SK-N-DZ (cell line): ENCODE measurements at places on chromosomes 4 and X.

GRCh38 chr4:143351149-143351691 lies 14.5 kb downstream of the GAB1 start:
- DNase-seq, result no peak

- DNase-seq, result no peak
Observed at GRCh38 chrX:40074080-40074958, 23.4 kb downstream of the BCOR start.

- DNase-seq, result no peak
Observed at GRCh38 chrX:39725928-39726619, 371.7 kb downstream of the BCOR start.

DNA sequence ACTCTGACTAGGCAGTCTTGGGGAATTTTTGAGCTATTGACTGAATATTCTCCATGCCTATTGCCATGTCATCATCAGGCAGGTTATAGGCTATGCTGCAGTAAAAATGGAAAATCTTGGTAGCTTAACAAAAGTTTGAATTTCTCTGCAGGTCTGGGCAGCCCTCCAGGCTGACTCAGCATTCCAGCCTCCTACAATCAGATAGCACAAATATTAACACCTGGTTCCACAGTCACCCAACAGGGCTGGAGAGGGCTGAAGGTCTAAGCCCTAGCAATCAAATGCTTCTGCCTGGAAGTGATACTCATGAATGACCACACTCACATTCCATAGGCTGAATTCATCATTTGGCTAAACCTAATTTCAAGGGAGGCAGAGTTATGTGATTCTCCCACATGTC lies 9.6 kb upstream of the PPP3CA start:
- DNase-seq, result no peak

GRCh38 chr4:143253166-143253565 lies 68.4 kb downstream of the USP38 start:
- no peak for DNase-seq

- no peak for DNase-seq
Observed at GRCh38 chr4:6884341-6884870, 25.2 kb upstream of the TBC1D14 start.

GRCh38 chrX:108735679-108736508 lies 469 bp downstream of the IRS4 start:
- DNase-seq, result no peak

- DNase-seq, result no peak
Observed at GRCh38 chr4:188958346-188958745, 819.1 kb downstream of the TRIML1 start.

- DNase-seq, result no peak
Observed at GRCh38 chrX:130264573-130264972, 4.1 kb downstream of the ZNF280C start.

GRCh38 chr4:41512596-41512995 lies 25.4 kb upstream of the LIMCH1 start:
- DNase-seq, result no peak

GRCh38 chr4:121140716-121141460 lies 23.2 kb downstream of the TNIP3 start:
- DNase-seq, result no peak

GRCh38 chr4:56871371-56871866 lies 36.3 kb upstream of the REST start:
- peak; percentile 24 for DNase-seq

- DNase-seq, result no peak
Observed at GRCh38 chrX:108590496-108590895, 145.9 kb downstream of the IRS4 start.

DNA sequence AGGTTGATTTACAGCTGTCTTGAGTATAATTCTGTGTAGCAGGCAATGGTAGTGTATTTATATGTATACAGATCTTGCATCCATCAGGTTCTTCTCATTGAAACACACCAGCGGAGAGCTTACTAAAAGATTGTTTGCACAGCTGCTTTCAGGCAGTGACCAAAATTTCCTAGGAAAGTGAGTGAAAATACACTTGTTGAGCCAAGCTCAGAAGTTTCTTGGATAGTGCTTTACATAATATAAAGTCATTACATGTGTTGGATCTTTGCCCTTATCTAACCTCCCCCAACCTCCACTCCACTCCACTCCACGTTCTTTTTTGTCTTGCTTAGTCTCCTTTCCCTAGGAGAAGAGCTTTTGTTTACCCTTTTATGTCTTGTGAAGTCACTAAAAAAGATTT lies 34.1 kb downstream of the CNKSR2 start:
- no peak for DNase-seq

DNA sequence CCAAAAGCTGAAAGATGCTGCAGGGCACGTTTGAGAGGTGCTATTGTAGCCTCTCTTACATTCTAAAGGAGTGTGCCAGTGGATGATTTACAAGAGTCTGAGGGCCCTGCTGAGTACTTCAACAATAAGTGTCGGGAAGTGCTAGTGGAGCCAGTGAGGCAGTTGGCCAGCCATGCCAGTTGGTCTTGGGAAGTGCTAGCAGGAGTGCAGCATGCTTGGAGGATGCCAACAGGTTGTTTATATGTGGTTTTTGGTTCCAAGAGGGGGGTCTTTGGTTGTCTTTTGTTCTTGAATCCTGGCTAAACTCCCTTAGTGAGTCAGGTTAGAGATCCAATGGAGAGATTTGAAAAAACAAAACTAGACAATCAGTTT lies 335.3 kb downstream of the PABPC4L start:
- DNase-seq, result no peak

DNA sequence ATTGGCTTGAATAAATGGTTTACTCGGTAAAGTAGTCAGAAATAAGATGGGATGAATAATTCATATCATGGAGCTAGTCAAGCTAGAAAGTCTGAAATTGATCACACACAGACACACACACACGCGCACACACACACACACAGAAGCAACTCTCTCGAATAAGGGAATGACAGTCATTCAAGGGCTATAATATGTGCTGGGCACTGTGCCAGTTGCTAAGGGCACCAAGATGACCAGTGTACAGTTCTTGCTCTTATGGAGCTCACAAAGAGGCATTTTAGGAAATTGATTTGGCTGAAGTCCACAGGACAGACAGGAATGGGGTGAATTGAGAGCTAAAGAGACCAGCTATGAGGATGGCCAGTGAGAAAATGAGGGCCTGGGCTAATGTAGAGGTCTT lies 34.2 kb upstream of the SH3D19 start:
- no peak for DNase-seq

GRCh38 chr4:70488748-70489147 lies 16.8 kb downstream of the MUC7 start:
- no peak for DNase-seq

GRCh38 chr4:72591547-72592454 lies 22.8 kb upstream of the ADAMTS3 start:
- DNase-seq, result peak; percentile 68

DNA sequence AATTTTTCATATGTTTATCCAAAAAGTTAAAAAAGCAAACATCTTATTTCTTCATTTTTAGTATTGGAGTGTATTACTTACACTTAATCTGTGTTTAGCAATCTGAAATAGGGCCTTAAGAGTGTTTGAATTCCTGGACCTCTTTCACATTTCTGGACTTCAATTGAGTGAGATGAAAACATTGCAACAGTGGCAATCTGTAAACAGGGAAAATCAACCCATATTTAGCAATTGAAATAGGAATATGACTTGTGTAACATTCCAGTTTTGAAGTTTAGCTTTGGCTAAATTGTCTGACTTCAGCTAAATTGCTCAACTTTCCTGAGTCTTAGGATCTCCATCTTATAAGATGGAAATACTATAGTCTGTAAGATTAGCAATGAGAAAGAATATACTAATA lies 34.6 kb upstream of the FHL1 start:
- DNase-seq, result no peak

DNA sequence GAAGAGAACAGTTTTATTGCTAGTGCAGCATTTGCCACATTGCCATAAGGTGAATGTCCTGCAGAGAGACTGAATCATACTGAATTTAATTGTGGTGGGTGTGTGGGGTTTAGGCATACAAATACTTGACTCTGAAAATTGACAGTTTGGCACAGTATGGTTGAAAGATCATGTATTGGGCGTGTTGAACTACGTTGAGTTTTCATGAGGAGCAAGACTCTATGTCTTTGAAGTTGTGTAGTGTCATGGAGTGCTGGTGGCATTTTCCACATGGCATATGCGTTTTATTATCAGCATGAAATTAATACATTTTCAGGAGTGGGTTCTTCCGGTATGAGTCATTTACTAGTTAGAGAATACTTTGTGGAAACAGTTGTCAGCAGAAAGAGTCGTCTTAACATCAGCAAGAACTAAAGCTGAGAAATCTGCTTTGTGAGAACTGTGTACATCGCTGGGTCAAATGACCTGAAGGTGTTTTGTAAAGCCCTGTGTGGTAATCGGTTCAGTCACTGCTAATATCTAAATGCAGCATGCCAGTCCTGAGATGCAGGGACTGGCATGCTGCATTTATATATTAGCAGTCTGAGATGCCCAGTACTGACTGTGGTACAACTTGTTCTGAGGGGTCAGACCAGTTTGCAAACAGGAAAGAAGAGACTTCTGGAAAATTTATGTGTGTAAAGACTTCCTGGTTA lies 50.3 kb downstream of the ARHGAP10 start:
- DNase-seq, result no peak

DNA sequence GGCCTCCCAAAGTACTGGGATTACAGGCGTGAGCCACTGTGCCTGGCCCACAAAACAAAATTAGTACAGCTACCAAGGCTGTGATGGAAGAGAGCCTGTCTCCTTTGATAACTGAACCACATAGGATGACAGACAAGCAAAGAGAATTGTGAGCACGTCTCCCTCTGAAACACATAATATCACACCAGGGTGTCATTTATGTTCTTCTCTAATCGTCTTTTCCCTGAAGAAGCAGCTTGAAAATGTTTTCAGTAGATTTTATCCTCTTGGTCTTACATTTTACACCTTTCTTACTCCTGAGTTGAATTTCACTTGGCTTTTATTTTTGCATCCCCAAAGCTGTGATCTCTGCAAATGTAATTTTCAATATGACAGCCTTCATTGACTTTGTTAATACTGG lies 67.8 kb downstream of the TENM3 start:
- no peak for DNase-seq

- no peak for DNase-seq
Observed at GRCh38 chrX:152824841-152825374, 5.6 kb downstream of the CETN2 start.

DNA sequence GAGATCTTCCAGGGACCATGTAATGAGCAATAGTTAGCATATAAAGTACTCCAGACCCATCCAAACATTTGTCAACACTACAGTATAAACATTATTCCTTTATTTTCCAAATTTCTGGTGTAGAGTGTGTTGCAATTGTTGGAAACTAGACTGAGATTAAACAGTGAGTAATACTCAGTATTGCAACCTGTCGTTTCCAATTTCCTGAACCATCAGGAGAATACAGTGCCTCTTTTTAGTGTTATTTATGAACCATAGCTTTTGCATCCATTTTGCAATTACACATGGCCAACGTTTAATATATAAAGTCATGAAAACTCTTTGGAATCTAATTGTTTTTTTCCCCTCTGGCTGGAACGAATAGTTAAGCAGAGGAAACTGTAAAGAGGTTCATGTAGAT lies 58.3 kb upstream of the DHRSX start:
- DNase-seq, result no peak

DNA sequence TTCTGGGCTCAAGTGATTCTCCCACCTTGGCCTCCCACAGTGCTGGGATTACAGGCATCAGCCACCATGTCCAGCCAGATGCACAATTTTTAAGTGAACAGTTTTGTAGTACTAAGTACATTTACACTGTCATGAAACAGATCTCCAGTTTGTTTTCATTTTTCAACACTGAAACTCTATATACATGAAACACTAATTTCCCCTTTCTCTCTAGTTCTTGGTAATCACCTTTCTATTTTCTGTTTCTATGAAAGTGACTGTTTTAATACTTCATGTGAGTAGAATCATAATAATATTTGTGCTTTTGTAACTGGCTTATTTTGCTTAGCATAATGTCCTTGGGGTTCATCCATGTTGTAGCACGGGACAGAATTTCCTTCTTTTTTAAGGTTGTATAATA lies 237.4 kb downstream of the CAMK2D start:
- DNase-seq, result no peak

GRCh38 chr4:38943343-38943742 lies 75.7 kb downstream of the FAM114A1 start:
- peak; percentile 93 for DNase-seq

DNA sequence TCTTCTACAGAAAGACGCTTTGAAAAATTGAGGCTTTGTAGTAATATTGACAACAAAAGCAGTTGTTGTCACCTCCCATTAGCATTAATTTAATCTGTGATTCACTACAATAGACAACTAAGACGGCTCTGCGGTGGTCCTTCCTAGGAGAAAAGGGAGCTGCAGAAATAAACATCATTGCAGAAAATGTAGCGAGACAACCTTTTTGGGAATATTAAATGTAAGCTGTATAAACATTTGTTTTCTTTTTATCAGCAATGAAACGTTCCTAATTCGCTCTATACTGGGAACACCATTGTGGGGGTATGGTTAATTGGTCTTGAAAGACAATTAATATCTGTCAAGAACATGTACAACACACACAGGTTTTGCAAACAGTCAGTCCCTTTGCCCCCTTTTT lies 583.3 kb upstream of the TENM3 start:
- no peak for DNase-seq

DNA sequence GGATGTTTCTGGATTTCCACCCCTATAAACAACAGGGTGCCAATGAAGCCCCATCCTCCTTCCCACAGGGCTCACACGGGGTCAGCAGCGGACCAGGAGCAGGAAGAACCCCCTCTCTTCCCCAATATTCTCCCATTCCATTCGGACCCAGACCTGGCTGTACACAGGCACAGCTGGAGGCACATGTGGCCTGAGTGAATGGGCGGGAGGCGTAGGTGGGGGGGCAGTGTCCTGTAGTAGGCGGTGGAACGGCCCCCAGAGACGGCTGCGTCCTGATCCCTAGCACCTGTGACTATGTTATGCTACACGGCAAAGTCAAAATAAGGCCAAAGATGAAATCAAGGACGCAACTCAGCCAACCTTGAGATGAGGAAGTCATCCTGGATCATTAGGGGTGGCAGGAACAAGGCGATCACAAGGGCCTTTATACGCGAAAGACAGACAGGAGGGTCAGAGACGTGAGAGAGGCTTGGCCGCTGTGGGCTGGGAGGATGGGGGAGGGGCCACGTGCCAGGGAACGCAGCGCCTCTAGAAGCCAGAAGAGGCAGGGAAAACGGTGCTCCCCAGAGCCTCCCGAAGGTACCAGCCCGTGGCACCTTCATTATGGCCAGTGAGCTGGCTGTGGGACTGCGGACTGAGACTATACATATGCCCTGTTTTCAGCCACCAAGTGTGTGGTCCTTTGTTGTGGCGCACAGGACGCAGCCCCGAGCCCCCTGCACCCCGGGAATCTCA lies 75.6 kb downstream of the WFS1 start:
- DNase-seq, result no peak

DNA sequence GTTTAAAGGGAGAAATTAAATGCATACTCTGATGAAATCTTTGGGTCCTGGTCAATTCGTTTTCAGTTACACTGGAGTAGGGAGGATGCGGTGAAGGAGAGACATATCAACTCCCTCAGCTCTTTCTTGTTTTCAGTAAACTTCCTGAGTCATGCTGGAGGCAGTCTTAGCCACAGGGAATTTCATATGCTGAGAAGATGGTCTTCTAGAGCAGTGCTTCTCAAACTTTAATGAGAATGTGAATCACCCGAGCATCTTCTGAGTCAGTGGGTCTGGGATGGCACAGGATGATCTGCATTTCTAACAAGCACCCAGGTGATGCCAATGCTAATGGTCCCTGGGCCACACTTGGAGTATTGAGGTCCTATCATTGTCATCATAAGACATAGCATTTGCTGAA lies 214.5 kb downstream of the KIT start:
- no peak for DNase-seq
